Amniotic epithelial cell (primary cell): ENCODE measurements at places on chromosomes 3 and 15.

DNA sequence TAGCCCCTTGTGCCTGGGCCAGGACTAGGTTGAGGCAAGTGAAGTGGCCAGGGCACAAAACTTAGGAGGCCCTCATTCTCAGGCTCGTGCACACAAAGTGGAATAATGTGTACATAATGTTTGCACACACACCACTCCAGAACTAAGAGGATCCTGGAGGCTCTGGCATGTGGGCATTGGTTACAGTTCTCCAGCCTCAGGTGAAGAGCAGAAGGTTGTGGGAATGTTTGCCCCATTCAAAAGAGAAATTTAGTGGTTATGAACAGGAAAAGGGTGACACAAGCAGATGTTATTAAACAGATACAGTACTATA, 31.3 kb downstream of the ASB7 start:
- no peak for DNase-seq

DNA sequence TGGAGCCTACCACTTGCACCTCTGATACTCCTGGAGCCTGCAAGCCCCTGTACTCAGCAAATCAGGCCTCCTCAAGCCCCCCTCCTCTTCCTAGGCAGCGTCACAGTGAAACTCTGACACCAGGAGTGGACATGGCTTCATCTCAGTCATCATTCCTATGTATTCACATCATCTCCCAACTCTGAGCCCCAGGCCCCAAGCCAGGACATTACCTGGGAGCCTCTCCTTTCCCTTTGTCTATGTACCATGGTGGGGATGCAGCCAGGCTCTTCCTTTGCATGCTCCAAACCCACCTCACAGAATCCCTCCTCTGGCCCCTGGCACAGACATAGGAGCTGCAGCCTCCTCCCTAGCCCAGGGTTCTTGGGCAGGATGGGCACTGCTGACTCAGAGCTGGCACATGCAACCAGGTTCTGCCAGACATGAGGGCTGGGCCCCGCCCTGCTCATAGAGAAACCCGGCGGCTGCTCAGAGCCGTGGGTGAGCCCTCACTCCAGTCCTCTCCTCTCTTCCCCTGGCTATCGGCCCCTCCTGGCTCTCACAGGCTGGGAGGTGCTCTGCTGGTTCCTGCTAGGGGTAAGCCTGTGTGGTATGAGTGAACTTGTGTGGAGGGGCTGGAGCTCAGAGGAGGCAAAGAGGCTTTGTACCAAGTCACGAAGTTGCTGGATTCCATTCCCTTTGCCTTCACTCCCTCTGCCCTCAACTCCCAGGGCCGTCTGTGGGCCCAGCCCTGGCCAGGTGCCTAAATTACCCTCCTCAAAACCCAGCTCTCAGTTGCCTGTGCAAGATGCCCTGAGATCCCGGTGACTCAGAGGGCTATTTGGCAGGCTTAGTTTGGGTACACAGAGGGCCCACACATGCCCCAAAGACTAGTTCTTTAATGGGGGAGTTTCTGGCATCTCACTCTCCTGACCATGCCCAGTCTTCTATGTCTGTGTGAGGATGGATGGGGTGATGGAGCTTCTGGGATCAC, 1.9 kb upstream of the PLCD1 start:
- no peak for DNase-seq

DNA sequence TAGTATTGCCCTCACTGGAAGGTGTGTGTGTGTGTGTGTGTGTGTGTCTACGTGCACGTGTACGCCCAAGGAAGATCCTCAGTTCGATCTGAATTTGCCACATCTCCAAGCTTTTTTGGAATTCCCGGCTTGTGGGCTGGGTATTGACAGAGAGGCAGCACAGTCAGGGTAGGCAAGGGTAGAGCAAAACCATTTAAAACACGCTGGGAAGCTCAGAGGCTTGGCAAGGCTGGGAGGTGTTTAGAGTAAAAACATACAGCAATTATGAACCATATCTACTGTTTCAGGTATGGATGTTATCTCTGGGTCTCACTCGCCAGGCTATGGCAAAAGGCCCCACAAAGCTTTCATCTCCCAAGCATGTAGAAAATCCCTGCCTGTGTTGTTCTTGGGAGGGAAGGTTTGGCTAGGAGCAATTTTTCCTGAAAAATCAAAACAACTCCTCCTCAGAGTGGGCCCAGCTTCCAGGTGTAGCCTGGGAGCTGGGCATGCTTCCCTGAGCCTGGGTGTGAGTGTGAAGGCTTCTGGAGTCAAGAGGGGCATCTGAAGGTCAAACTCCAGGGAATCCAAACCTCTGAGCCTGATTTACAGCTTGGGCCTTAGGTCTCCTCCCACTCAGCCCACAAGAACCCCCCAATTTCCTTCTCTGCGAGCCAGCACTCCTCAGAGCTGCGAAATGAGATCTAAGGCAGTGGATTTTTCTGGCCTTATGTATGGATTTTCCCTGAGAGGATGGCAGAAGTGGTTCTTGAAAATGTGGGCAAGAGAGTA, 244.8 kb upstream of the TPRG1 start:
- peak; percentile 44 for DNase-seq

- peak; percentile 86 for DNase-seq
Observed at GRCh38 chr3:98734735-98735134, 28.4 kb upstream of the ST3GAL6 start.

- DNase-seq = no peak
Observed at GRCh38 chr3:94258851-94259250, 196.0 kb downstream of the NSUN3 start.

DNA sequence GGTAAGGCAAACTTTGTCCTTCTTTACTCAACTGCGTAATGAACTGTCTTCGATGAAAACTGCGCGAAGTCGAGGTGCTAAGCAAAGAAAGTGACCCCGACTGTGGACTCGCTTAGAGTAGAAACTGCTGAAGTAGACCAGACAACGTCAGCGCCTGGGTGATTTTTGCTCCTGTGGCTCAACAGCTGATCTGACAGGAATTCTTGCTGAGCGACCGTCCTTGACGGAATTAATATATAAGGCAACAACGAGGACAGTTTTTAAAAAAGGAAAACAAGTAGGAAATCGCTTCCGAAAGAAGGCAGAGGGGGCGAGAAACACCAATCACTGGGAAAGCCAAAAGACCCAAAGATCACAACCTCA, 541 bp downstream of the RPS27L start:
- DNase-seq = peak; percentile 54

GRCh38 chr3:133924041-133924440, 28.4 kb upstream of the RAB6B start:
- no peak for DNase-seq

GRCh38 chr3:79263423-79263822, 504.4 kb downstream of the ROBO1 start:
- no peak for DNase-seq

- peak; percentile 11 for DNase-seq
Observed at GRCh38 chr3:87354398-87354797, 78.0 kb upstream of the POU1F1 start.

DNA sequence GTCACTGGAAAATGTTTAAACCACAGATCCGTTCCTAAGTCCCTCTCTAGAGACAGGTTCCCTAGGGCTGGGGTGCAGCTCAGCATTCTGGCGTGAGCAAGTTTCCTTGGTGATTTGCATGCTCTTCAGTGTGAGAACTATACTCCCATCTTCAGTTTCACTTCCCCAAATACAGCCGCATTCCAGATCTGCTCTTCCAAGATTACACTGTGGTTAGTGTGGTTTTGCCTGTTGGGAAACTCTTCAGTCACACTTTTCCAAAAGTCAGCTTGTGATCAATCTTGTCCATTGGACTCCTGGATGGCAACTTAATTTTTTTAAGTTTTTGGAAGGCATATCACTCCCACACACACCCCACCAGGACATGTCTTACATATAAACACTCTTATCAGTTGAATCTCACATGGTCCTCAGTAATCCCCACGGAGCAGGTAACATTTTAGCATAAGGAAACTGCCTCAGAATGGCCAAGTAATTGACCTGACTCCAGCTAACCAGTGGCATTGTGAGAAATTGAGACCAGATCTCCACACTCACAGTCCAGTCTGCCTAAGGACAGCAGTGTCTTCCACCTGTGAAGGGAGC, 33.5 kb upstream of the PTPN23 start:
- peak; percentile 90 for DNase-seq

DNA sequence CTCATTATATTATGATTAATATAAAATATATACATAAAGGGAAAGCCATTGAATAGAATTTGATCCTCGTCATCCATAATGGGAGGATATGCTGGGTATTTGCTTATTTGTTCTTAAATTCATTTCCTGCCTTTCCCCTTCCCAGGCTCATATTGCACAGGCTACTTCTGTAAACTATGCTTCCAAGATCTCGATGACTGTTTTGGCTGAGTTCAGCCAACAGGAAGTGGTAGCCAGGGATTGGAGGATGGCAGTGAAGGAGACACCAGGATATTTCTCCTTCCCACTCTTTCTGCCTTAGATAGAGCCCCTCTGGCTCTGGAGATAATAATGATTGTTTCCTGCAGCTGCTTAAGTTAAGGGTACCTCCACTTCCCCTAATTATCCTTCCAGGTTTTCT, 44.3 kb upstream of the DYNC1LI1 start:
- peak; percentile 7 for DNase-seq

- DNase-seq = no peak
Observed at GRCh38 chr3:99418709-99419108, 219.7 kb upstream of the COL8A1 start.

- DNase-seq = no peak
Observed at GRCh38 chr3:8752832-8753231, 16.6 kb downstream of the OXTR start.

DNA sequence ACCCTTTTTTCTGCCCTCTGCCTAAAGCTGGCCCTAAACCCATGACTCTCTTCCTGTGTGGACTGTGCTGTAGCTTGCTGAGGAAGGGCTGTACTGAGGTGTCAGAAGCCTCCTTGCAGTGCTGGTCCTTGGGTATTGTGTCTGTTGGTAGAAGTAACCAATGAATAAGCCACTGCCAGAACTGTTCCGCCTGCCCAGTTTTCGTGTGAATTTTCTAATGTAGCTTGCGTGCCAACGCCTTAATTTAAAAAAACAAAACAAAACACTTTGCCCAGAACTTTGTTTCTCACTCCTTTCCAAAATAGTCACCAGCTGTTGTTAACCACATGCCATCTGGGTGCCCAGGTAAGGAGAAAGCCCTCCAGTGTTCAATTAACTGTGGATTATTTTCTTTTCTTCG, 101.9 kb downstream of the KLHL25 start:
- no peak for DNase-seq

DNA sequence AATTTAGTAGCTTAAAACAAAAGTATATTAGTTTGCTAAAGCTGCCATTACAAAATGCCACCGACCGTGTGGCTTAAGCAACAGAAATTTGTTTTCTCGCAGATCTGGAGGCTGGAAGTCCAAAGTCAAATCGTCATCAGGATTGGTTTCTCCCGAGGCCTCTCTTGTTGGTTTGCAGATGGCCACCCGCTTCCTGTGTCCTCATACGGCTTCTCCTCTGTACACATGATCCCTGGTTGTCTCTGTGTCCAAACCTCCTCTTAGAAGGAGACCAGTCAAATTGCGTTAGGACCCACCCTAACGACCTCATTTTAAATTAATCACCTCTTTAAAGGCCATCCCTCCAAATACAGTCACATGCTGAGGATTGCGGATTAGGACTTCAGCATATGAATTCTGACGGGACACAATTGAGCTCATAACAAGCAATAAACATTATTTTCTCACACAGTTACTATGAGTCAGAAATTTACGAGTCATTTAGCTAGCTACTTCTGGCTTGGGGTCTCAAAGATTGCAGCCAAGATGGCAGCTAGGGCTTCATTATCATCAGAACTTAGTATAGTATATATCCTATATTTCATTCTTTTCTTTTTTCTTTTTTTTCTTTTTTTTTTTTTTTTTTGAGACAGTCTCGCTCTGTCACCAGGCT, 58.4 kb downstream of the RPL39L start:
- DNase-seq = no peak

DNA sequence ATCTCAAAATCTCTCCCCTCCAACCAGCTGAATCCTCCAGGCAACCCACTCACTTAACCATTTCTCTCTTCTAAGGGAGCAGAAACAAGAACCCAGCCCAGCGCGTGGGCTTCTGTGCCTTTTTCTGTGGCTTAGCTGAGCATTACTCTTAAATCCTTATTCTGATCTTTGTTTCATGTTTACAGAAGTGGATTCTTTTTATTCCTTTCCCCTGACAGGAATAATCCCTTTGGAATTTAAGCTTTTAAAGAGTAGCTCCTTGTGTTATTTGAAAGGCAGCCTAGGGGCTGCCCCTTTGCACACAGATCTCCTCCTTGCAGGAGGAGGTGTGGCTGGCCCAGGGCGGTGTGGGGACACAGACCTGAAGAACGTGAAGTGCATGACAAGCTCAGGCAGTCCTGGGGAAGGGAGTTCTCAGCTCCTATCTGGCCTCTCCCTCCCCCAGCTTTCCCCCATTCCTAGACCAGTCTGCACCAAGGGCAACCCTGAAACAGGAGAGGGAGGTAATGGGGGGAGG, 77.1 kb upstream of the UBE2E1 start:
- DNase-seq = peak; percentile 67

GRCh38 chr3:44803298-44803697, 41.7 kb downstream of the KIF15 start:
- no peak for DNase-seq

DNA sequence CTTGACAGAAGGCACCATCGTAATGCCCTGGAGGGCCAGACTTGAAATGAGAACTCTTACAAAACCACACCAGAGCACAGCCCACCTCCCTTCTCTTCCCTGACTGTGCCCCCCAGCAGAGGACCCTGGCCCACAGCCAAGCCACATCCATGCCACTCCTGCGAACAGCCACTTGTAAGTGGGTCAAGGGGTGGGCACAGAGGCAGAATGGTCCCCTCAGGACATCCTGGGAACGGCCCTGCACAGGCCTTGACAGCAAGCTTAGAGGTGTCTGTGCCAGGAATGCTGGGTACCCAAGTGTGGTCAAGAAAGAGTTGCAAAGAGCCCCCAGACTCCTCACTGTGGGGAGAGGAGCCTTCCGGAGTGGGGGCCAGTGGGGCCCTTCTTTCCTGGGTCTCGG, 33.3 kb downstream of the HCN4 start:
- DNase-seq = no peak

DNA sequence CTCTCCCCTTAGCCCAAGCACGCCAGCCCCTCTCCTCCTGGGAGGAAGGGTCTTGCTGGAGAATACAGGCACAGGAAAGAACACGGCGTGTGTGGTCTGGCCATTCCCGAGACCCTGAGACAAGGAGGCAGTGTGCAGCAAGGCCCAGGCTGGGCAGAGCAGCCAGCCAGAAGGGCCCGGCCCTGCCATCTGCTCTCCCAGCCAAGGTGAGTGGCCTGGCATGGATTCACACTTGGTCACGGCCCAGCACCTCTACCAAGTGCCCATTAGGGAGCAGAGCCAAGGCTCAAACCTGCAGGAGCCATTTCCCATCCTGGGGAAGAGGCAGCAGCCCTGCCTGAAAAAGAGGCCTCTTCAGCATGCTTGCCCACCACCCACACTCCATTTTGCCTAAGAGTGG, 28.6 kb downstream of the MEGF11 start:
- DNase-seq = no peak

DNA sequence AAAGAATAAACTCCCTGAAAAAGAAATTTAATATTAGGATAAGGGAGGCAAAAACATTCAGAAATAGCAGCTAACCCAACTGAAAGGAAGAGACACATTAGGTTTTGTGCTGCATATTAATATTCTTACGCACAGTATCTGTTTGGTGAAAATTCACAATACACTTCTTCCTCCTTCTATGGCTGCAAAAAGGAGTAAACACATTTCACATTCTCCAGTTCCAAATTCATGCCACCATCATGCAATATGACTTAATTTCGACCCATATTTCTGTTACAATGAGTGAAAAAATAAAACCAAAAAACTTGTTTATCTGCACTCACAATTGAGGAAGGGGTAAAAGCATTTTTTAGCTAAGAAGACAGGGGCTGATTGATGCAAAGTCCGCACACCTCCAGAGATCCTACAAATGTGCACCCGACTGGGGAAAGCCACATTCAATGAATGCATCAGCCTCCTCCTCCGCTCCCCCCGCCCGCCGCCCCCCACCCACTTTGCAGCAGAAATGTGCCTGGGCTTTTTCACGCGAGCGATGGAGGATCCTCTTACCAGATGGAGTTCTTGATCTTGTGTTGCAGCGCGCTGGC, 1.0 kb downstream of the RFX7 start:
- DNase-seq = no peak
